Articular chondrocyte of knee joint (primary cell): ENCODE measurements at places on chromosomes 11 and 22. TPM values are rescaled to one million over a fixed set of nuclear protein-coding genes. Genes with fewer than 3 reads are reported as not detected.

Gene SLC22A6
- not detected in 2 replicates for total RNA-seq

Gene RAG1
- total RNA-seq = 0.52 and 0.86 TPM in 2 replicates

Gene SLC22A12
- total RNA-seq = not detected in 2 replicates

Gene PDGFD
- 2.0 and 2.3 TPM in 2 replicates for total RNA-seq

Gene PRAME
- 0.13 and 0.43 TPM in 2 replicates for total RNA-seq

Gene MCHR1
- 0.65 and 2.3 TPM in 2 replicates for total RNA-seq

Gene TRIM49B
- not detected in 2 replicates for total RNA-seq

Gene SNX32
- 1.2 and 2.2 TPM in 2 replicates for total RNA-seq
